Endodermal cell (in vitro differentiated cells): ENCODE measurements at places on chromosomes 6 and 20.

- no peak for DNase-seq
- H3K4me3 ChIP-seq: no peak overlapping the region
- no peak overlapping the region for H3K27ac ChIP-seq
Measured at GRCh38 chr6:5622276-5623005, 361.1 kb downstream of the FARS2 start.

- H3K27me3 ChIP-seq: peaks cover under 1% of the 10 kb centered on the region
- no peaks in the 10 kb centered on the region for H3K36me3 ChIP-seq
- no peaks in the 10 kb centered on the region for H3K4me1 ChIP-seq
- H3K27ac ChIP-seq: no peak overlapping the region
Measured at GRCh38 chr20:44109951-44110361, 77.0 kb downstream of the JPH2 start.

DNA sequence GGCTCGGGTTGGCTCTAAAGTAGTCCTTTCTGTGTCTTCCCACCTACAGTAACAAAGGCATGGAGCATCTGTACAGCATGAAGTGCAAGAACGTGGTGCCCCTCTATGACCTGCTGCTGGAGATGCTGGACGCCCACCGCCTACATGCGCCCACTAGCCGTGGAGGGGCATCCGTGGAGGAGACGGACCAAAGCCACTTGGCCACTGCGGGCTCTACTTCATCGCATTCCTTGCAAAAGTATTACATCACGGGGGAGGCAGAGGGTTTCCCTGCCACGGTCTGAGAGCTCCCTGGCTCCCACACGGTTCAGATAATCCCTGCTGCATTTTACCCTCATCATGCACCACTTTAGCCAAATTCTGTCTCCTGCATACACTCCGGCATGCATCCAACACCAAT is 291.2 kb downstream of the ESR1 start:
- no peaks in the 10 kb centered on the region for H3K27me3 ChIP-seq
- H3K27ac ChIP-seq: no peak overlapping the region
- DNase-seq: no peak
- H3K4me3 ChIP-seq: no peak overlapping the region
- no peaks in the 10 kb centered on the region for H3K36me3 ChIP-seq

DNA sequence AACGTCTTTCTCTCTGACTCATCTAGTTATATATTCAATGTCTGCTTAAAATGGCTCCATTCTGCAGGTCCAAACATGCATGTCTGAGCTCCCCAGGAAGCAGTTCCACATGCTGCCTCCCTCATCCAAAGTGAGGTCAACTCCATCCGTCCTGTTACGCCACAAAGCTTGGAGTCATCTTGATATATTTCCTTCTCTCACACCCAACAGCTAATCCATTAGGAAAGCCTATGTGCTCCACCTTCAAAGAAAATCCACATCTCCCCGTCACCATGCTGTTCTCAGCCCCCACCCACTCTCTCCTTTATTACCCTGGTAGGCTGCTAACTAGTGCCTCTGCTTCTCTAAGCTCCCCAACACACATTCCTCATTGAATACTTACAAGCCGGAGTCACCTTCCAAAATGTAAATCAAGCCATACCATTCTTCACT is 130.2 kb upstream of the SYNDIG1 start:
- no peaks in the 10 kb centered on the region for H3K27me3 ChIP-seq
- H3K4me3 ChIP-seq: no peak overlapping the region
- DNase-seq: no peak
- H3K36me3 ChIP-seq: no peaks in the 10 kb centered on the region
- no peak overlapping the region for H3K27ac ChIP-seq
